ENCODE measurements at places on chromosomes 3 and 15.

DNA sequence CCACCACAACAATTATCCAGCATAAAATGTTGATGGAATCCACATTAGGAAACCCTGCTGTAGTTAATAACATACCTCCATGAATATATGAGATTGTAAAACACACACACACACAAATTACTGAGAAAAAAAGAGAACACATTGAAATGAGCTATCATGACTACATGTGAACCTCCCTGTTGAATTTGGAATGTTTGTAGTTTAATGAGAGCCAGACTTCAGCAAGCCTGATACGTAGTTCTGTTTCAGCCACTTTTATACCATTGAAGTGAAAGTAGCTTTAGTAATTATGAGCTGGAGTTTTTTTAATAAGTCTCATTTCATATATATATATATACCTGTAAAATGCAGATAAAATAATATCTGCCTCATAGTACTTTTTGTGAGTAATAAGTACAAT, 1146.4 kb downstream of the NAALADL2 start:
- no peak for DNase-seq

DNA sequence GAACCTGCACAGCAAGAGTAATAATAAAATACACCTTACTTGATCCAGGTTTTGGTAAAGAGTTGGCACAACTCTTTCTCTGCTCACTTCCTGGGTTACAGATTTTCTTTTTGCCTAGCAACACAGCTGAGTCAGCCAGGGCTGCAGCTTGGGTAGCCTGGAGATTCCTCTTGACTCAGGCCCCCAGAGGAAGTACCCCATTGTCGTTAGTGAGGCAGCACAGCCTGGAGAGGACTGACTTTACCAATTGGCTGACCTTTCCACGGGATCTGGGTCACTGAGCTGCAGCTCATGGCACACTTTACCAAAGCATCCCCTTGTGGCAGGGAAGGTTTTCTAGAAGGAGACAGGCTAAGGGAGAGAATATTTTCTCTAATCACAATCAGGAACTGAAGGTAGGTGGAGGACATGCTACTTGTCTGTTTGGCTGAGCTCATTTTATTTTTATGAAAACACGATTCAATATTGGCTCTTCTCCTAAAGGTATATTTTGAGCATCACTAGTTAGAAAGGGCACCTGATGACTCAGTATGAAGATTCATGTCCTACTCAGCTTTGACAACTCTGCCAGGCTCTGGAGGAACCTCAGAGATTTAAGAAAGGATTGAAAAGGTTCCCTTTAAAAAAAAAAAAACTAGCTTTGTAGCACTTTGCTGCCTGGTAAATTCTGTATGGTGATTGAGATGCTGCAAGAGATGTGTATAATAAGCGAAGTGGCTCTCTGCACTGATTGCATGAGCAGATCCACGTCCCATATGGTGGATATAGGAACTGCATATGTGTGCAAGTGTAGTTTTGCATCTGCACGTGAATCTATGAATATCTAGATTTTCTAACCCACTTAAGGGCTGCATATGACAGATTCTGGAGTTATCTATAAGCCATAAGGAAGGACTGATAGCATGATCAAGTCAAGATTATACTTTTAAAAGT, 124.8 kb downstream of the CHDH start:
- no peak for DNase-seq

- DNase-seq = no peak
Measured at GRCh38 chr3:120841264-120841663, 66.7 kb upstream of the STXBP5L start.

GRCh38 chr15:74752531-74752930, 3.9 kb downstream of the CYP1A2 start:
- DNase-seq = no peak

DNA sequence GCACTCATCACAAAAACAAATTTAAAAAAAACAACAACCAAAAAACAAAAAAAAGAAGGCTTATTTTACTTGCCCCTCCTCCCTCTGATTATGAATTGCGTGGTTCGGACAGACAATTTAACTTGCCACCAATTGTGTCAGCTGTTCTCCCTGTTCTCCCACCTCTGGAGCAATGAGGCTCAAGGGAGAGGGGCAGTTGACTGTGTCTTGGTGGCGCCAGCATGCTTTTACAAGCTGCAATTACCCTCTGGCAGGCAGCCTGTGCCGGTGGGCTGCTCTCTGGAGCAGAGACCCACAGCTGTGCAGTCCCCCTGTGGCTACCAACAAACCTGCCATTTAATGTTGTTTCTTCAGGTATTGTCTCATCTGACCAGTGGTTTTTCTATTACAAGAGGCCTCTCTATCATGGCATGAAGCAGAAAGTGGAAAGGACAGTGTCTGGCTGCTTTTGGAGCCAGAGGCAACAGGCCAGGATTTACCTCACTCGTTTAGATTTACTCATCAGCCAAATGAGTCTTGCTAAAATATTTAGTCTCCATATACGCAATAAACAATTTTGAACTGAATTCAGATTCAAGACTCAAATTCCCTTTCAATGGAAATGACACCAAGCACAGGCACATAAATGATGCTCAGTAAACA, 192.0 kb upstream of the TPRG1 start:
- no peak for DNase-seq

DNA sequence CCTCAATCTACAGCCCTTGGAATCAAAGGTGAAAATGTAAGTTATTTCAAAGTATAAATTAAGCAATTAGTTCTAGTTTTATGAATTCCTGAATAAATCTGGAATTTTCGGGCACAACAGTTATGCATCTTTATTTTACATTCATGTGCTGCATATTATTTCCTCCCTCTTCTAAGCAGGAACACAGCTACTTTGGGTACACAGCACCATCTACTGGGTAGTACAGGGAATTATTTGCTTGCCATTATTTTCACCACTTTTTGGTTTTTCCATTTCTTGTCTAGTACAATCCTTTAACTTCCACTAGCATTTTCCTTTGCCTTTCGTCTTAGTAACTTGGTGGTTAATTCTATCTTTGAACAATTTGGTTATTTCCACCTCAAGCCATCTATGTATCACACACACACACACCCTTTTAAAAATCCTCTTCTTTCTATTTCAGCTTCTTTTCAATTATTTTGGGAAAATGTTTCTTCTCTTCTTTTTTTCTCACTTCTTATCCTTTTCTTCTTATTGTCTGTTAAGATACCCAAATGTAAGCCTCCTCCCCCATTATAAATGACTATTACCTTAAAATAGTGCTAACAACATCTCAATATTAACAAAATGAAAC, 451.0 kb downstream of the MFSD1 start:
- DNase-seq = no peak

GRCh38 chr3:157135671-157136396, 24.1 kb downstream of the CCNL1 start:
- no peak for DNase-seq
